ENCODE measurements at places on chromosomes 5 and 9.

- no peak for DNase-seq
Observed at GRCh38 chr9:22040760-22041159, 31.7 kb upstream of the CDKN2B start.

- no peak for DNase-seq
Observed at GRCh38 chr5:83401122-83401731, 70.3 kb upstream of the VCAN start.

DNA sequence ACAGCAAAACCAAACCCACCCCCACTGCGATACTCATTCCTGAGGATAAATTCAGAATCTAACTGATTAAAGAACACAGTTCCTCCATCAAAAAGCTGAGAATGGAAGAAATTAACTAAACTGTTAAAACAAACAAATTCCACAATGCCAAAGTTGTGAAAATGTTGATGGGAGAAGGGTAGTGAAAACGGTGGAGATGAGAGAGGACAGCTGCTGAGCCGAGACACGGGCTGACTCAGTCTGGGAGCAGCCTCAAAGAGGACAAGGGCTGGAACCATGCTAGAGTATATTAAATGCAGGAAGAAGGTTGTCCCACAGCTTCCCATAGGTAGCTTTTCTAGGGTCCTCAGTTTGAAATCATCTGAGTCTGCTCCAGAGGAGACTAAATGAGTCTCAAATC lies 14.3 kb downstream of the ADAMTS12 start:
- no peak for DNase-seq

DNA sequence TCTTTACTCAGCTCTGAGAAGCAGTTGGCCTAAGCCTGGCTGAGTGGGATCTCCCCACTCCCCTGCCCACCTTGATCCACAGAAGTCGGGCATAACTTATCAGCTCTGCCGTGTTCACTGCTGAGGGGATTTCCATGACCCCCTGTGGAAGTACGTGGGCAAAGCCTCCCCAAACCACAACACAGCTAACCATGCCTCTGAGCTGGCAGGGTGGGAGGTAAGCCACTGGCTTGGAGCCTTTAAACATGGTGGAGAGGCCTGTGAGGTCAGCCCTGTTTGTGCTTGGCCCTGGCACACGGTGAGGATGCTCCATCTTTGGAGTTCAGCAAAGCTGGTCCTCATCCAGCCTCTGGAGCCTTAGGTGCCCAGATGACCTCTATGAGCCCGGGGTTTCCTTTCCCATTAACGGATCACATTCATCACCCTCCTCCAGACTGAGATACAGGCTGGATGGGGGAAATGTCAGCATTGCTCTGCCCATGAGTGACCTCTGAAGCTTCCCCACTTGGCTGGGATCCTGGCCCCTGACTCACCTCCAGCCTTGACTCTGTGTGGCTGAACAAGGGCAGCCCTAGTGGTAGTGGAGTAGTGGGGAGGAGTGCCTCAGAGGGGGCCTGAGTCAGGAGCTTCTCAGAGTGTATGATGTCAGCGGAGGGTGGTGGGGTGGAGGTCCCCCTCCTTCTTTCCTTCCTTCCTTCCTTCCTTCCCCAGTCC lies 6.2 kb downstream of the PDLIM4 start:
- no peak for DNase-seq

GRCh38 chr9:6961845-6962522 lies 204.2 kb downstream of the KDM4C start:
- DNase-seq, result no peak
